ENCODE measurements at places on chromosomes 2 and 18. TPM values are rescaled to one million over a fixed set of nuclear protein-coding genes. Genes with fewer than 3 reads are reported as not detected.

MEIS1 gene
- total RNA-seq = 21.4 TPM

MAPK4 gene
- total RNA-seq = 0.22 TPM

AP1S3 gene
- 1.8 TPM for total RNA-seq

HNMT gene
- 2.7 TPM for total RNA-seq

SMCHD1 gene
- 34.0 TPM for total RNA-seq

ZC3H6 gene
- 3.3 TPM for total RNA-seq

DOK6 gene
- total RNA-seq = 0.76 TPM

WDR54 gene
- 33.4 TPM for total RNA-seq

DNA sequence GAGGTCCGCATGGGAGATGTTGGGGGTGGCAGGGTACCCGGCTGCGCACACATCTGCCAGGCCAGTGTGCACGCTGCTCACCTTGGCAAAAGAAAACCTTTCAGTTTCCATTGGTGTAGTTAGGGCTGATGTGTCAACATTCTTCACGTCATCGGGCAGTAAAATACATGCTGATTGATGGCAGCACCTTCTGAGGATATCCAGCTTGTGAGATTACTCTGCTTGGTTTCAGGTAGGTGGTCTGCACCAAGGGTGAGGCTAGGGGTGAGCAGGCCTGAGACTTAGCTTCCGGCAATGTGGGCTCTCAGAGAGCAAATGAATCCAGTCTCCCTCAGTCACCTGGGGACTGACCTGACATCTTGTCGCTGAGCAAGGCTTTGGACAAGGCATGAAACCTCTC is 19.3 kb upstream of the ACKR3 start:
- no peak for DNase-seq

- DNase-seq = peak; percentile 94
These were observed 70.4 kb downstream of the IL1R2 start for GRCh38 chr2:102061962-102062795.

- no peak for DNase-seq
These were observed 1098.2 kb upstream of the FANCL start for GRCh38 chr2:59339121-59339836.

- DNase-seq = peak; percentile 93
These were observed 126.3 kb downstream of the HDAC4 start for GRCh38 chr2:239274391-239275043.

DNA sequence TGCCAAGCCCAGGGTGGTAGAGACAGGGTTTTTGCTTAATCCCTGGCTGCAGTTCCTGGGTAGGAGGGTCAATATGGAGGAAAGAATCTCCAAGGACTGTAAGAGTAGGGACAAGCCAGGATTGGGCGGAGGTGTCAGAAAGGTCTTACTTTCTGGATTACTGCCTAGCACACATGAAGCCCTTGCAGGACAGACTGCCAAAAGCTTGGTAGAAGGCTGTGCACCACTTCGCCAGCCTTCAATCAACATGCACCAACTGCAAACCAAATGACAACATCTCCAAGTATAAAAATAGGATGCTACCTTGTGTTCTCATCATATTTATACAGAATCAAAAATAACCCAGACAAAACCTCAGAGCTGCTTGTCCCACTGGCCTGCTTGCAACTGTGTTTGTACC is 3.7 kb downstream of the ZNF142 start:
- DNase-seq = no peak

DNA sequence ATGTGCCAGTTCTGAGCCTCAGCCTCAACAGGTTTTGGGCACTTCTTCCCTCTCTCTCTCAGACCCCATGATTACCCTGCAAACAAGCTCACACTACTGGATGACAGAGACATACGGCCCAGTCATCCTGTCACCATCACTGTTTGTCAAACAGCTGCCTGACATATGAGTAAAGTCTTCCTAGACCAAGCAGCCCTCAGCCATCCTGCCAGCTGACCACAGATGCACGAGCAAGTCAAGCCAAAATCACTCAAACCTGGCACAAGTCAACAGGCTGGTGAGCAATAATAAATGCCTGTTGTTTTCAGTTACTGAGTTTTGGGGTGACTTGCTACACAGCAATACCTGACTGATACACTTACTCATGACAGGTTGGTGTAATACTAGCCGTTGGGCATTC is 75.5 kb upstream of the KLF7 start:
- peak; percentile 40 for DNase-seq

GRCh38 chr2:23549051-23549450 is 164.1 kb downstream of the KLHL29 start:
- peak; percentile 20 for DNase-seq

- DNase-seq = no peak
These were observed 96.9 kb upstream of the FSHR start for GRCh38 chr2:49251251-49251650.

GRCh38 chr2:191069606-191070005 is 55.6 kb upstream of the STAT1 start:
- no peak for DNase-seq

DNA sequence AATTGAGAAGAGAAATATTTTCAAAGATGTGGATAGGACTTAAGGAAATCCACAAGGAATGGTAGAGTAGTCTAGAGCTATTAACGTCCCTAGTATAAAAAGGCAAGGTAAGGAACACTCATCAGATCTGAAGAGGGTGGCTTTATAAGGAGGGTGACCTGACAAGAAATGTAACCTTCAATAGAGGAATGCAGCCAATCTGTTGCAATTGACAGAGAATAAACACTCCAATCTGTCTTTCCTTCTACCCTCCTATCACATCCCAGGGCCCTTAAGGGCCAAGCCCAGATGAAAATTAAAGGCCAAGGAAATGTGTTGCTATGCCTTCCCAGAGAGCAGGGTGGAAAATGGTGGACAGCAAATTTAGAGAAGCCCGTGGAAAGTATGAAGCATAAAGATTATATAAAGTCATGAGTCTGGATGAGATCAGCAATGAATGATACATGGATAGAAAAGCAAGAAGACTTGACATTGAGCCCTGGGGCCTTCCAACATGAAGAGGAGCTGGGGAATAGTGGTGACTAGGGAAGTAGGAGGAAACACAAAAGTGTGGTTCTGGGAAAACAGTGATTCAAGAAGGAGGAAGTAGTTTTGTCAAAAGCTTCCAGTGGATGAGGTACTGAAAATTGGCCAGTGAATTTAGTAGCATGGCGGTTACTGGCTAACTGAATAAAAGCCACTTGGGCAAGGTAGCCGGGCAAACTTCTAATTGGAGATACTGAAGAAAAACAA is 270.6 kb upstream of the TANK start:
- no peak for DNase-seq

DNA sequence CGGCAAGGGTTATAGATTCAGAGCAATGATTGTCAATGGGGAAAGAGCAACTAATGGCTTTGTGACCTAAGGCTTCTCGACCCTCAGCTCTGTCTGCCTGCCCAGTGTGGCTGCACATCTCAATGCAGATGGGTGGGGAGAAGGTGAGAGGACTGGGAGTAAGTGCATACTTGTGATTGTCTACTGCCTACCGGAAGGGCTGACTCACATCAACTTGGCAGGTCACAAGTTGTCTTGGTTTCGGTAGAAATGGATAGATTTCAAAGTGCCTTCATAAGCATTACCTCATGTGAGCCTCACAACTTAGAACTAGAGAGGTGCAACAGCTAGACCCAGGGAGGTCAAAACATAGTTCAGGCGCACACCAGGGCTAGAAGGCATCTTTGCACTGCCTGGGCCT is 29.4 kb downstream of the STAT1 start:
- peak; percentile 83 for DNase-seq

DNA sequence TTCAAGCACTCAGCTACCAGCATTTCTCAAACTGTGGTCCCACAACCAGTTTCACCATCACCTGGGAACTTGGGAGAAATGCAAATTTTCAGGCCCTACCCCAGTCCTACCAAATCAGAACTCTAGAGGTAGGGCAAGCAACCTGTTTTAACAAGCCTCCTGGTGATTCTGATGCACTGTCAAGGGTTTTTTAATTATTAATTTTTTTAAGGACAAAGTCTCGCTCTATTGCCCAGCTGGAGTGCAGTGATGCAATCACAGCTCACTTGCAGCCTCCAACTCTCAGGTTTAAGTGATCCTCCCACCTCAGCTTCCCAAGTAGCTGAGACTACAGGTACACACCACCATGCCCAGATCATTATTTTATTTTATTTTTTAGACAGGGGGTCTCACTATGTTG is 7.8 kb downstream of the ACMSD start:
- no peak for DNase-seq

DNA sequence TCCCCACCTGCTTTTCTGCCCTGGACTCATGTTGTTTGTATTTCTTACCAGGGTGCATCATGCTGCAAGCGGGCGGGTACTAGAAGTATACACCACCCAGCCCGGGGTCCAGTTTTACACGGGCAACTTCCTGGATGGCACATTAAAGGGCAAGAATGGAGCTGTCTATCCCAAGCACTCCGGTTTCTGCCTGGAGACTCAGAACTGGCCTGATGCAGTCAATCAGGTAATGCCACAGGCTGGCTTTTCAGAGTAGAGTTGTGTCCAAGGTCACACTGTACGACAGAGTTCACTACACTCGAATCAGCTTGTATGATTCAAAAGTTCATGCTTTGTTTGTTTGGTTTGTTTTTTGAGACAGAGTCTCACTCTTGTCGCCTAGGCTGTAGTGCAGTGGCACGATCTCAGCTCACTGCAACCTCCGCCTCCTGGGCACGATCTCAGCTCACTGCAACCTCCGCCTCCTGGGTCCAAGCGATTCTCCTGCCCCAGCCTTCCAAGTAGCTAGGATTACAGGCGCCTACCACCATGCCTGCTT is 19.4 kb downstream of the SRSF7 start:
- DNase-seq = no peak

GRCh38 chr18:58310517-58310916 is 266.5 kb downstream of the NEDD4L start:
- DNase-seq = no peak

- no peak for DNase-seq
These were observed 53.9 kb upstream of the PXDN start for GRCh38 chr2:1798115-1798784.

GRCh38 chr2:3309496-3310355 is 67.9 kb downstream of the EIPR1 start:
- no peak for DNase-seq

GRCh38 chr2:54610700-54611099 is 112.8 kb upstream of the EML6 start:
- peak; percentile 67 for DNase-seq

- DNase-seq = no peak
These were observed 879.5 kb downstream of the TDRD15 start for GRCh38 chr2:22003270-22003669.

- DNase-seq = peak; percentile 83
These were observed 80.0 kb upstream of the TMEM200C start for GRCh38 chr18:5975111-5976002.

DNA sequence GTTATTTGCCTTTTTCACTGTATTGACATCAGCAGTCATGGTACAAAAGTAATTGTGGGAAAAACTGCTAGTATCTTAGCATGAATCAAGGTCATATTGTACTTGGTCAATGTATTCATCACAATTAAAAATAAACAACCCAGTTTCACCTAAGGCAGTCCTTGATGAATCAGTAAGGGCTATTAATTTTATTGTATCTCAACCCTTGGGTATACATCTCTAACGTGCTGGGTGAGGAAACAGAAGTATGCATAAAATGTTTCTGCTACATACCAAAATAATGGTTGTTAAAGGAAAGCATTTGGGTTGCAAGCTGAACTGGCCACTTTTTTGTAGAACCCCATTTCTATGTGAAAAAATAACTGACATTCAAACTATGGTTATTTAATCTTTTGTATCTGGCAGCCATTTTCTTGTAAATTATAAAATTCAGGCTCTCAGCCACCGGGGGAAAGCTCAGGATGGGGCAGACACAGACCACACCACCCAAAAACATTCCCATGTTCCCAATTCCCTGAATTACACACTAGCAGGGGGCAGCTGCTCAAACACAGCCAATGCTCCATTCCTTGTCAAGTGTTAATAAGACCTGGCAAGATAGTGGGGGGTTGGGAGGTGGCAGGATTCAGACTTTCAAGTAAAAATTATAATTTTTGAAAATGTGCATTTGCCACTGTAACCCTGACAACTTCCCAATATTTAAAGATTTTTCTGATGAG is 49.3 kb downstream of the OLA1 start:
- no peak for DNase-seq

DNA sequence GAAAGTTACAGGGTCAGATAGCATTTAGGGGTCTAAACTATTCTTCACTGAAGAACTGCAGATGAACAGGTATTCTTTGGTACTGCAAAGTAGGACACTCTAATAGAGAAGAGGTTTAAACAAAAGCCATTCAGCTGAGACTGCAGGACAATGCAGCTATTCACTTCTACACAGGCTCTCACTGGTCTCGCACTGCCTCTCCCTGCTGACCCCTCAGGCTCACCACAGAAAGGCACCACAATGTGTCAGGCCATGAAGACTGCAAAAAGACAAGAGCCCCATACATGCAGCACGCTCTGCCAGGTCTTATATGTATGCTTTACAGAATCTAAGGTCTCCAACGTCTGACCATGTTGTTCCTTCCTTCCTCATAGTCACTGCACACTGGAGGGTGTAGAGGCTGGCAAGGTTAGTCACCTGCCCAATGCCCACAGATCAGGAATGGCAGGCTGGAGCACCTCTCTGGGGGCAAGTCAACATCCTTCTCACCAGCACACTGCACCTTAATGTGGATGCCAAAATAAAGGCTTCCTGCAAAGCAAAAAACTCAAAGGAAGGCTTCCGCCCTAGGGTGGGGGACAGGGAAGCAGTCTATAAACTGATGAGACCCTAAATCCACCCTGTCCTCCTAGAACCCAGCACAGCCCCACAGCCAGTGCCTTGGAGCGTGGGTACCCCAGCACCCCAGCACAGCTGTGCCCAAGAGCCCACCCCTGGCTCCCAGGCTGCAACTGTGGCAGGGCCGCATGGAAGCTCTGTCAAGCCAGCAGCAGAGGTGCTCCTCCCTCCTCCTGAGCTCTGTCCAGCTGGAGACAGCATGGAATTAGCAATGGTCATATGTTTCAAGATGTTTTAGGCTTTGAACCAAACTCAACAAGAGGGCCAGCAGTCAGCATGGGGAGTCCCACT is 10.7 kb upstream of the RNU4ATAC start:
- no peak for DNase-seq
